ENCODE measurements at places on chromosomes 7 and 10. TPM values are rescaled to one million over a fixed set of nuclear protein-coding genes. Genes with fewer than 3 reads are reported as not detected.

DNA sequence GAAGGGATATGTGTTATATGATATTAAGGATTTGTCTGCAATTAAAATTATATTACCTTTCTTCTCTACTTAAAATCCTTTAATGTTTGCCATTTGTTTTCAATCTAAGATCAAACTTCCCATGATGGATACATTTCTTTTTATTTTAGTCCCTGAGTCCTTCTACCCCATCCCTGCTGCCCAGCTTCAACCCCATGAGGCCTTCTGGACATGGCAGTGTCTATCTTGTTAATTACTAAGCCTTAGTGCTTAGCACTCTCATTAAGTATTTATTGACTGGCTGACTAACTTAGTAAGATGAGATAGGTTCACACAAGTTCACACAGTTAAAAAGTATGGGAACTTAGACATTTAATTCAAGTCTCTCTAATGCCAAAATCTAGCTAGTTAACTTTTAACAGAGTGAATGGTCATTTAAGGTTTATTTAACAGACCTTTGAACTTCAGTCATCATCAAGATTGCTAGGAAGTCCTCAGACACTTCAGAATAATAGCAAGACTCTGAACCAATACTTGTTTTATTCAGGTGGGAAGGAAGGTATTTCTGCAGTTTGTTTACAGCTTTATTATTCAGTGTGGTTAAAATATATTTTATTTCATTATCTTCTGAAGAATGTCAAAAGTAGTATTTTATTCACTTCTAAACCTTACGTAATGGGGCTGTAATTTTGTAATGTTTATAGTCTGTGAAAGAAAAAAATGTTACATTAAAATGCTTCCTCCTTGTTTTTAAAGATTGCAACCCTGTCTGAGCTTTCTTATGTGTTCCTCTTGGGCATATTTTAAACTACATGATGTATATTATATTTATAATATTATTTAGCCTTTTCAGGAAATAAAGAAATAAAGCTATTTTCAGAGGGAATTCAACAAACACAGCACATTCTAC is 848.9 kb downstream of the REEP3 start:
- no peaks in the 10 kb centered on the region for H3K36me3 ChIP-seq
- no peaks in the 10 kb centered on the region for H3K4me1 ChIP-seq
- H3K27me3 ChIP-seq: no peaks in the 10 kb centered on the region
- no peak overlapping the region for H3K27ac ChIP-seq

FXYD4 gene
- 0.14 TPM for total RNA-seq

- no peak overlapping the region for H3K27ac ChIP-seq
- H3K36me3 ChIP-seq: no peaks in the 10 kb centered on the region
- no peaks in the 10 kb centered on the region for H3K4me1 ChIP-seq
These were observed 91.0 kb upstream of the FAM20C start for GRCh38 chr7:101146-102046.

DNA sequence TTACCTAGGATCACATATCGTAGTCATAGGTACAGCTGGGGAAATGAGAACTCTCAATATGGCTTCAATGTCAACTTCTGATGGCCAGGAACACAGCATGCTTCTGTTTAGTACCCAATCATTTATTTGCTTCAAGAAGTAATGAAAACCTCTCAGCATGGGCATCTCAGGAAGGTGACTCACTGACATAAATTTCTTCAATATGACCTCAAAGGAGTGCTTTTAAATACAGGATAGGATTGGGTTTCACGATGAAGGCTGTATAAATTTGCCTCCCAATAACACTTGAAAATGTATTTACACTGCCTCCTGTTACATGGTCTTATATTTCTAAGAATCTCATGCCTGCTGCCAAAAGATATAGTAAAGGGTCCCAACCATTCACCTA is 15.1 kb downstream of the ITGA8 start:
- H3K4me3 ChIP-seq: no peak overlapping the region
- no peaks in the 10 kb centered on the region for H3K36me3 ChIP-seq
- no peaks in the 10 kb centered on the region for H3K27me3 ChIP-seq
- no peaks in the 10 kb centered on the region for H3K4me1 ChIP-seq
- no peak for DNase-seq

OPN1SW gene
- not detected for total RNA-seq

- H3K27me3 ChIP-seq: no peaks in the 10 kb centered on the region
- no peak for DNase-seq
- H3K4me1 ChIP-seq: peaks cover 13% of the 10 kb centered on the region
- peaks cover 7% of the 10 kb centered on the region for H3K36me3 ChIP-seq
- H3K4me3 ChIP-seq: no peak overlapping the region
These were observed 3.8 kb downstream of the WDR91 start for GRCh38 chr7:135207406-135208101.

DNA sequence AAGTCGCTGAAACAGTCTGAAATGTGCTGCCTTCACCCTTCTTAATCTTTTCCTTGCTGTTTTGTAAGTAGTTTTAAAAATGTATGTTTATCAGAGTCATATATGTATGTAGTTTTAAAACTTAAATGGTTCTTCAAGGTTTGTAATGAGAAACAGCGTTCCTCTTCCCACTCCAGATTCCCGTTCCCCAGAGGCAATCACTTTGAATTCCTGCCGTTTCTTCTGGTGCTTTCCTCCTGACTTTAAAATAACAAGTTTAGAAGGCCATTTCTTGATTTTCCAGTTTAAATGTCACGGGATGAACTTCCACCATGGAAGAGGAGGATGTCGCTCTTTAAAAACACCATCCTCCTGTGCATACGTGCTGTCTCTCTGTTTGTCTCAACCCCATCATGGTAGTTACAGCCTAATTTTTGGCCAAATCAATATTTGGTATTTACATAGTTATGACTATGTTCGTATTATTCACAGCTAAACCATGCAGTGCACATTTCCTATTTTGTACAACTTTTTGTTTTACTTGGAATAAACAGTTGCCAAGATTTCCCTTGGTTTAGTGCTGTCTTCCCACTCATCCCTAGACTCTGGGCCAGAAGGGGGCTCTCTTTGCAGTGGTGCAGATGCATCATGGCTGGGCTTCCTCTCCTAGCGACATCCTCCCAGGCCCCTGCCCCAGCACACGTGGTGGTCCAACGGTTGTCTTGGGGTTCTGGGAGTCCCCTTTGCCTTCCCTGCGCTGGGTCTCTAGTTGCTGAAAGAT is 151.4 kb downstream of the PTPN20 start:
- DNase-seq: no peak
- H3K27me3 ChIP-seq: no peaks in the 10 kb centered on the region
- H3K27ac ChIP-seq: no peak overlapping the region
- peaks cover 2% of the 10 kb centered on the region for H3K4me1 ChIP-seq

C10orf67 gene
- 0.05 TPM for total RNA-seq

DNA sequence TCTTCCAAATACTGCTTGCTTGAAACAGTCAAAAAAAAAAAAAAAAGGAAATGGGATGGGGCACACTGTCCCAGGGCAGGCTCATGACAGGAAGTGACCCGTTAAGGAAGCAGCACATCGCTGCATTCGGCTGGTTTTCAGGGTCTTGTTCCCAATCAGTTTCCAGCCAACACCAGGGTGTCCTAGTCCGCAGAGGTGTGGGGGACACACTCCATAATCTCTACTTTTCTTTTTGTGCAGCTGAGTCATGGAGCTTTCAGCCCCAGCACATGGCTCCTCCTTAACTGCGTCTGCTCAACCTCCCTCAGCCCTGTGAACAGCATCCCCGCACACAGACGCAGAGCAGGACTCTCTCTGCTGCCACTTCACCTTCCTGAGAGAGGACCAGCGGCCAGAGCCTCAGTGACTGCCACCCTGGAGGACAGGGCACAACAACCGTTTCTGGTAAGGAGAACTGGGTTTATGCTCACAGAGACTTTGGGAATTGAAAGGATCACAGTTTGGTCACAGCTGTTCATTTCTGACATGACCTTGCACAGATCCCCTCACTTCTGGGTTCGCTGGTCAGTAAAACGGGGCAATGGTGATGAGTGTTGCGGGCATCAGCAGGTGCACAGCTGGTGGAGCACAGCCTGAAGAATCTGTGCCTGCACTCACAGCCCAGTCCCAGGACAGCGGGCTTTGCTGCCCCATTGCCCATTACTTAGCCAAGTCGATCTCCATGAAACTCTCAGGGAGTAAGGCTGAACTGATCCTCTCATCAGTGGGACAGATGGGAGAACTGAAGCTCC is at the start of gene GIMAP5:
TSS of gene GIMAP5 (plus strand) at position 154 of the 791 bp plus-strand sequence. CDS start 3,467 bp downstream, outside the sequence.
- peak; percentile 69 for DNase-seq
- H3K27ac ChIP-seq: no peak within 1 kb of the TSS
- peaks cover 44% of the 10 kb centered on the region for H3K4me1 ChIP-seq

KIF5B gene
- total RNA-seq: 70.4 TPM

DNA sequence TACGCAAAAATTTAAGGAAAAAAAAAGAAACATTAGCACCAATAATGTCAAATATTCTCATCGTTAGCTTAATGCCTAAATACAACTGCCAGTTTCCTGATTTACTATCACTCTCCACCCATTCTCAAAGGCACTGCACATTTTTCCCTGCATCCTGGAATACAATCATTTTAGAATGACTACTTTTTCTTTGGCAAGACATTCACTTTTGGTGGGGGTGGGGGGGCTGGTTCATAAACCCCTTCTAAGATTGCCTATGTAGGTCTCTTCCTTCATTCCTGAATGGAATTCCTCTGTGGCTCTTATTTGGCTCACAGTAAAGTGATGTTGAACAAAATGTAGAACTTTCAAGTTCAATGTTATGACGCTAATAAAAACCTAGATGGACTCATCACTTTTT is 74.3 kb downstream of the RNLS start:
- H3K27ac ChIP-seq: no peak overlapping the region
- no peaks in the 10 kb centered on the region for H3K36me3 ChIP-seq
- DNase-seq: no peak
- H3K27me3 ChIP-seq: no peaks in the 10 kb centered on the region
- no peaks in the 10 kb centered on the region for H3K4me1 ChIP-seq

CRTAC1 gene
- total RNA-seq: 0.05 TPM

GRCh38 chr7:137932881-137933269 is 69.0 kb downstream of the CREB3L2 start:
- no peak overlapping the region for H3K27ac ChIP-seq
- no peak overlapping the region for H3K4me3 ChIP-seq
- peaks cover 3% of the 10 kb centered on the region for H3K36me3 ChIP-seq

DNA sequence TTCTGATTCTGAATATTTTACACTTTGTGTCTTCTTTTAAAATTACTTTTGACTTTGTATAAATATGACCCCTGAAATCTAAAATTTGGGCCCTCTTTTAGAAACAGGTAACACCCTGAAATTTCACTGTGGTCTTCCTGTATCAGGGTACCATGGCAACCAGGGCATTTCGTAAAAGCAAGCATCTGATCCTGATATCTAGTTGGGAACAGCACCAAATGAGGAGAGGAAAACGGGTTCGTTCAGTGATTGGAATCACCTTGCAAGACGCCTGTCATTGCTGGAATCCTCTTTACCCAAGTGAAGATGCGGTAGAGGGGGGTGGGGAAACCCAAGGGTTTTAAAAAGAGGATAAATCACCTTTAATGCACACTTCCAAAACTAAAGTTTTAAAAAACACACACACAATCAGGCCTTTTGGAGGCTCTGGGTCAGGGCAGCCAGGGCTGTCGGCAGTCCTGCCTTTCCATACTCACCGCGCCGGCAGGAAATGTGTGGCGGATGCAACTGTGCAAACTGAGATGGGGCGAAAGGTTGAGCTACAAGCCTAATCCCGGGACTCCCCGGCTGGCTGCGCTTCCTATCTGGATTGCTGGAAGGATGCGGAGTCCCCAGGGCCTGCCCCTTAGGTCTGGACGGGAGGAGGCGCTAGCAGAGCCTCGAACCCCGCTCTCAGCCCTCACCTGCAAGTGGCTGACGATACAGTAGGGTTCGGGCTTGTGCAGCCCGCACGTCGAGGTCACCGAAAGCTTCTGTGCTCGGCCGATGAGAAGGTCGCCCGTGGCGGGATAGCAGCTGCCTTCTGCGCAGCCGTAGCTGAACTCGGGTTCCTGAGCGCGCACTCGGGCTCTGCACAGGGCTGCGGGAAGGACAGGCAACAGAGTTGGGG is 1.8 kb downstream of the LAMB1 start:
- H3K4me1 ChIP-seq: peaks cover 20% of the 10 kb centered on the region
- peak overlapping the region; percentile 12 for H3K27ac ChIP-seq
- peaks cover 69% of the 10 kb centered on the region for H3K27me3 ChIP-seq
- no peaks in the 10 kb centered on the region for H3K36me3 ChIP-seq

DNA sequence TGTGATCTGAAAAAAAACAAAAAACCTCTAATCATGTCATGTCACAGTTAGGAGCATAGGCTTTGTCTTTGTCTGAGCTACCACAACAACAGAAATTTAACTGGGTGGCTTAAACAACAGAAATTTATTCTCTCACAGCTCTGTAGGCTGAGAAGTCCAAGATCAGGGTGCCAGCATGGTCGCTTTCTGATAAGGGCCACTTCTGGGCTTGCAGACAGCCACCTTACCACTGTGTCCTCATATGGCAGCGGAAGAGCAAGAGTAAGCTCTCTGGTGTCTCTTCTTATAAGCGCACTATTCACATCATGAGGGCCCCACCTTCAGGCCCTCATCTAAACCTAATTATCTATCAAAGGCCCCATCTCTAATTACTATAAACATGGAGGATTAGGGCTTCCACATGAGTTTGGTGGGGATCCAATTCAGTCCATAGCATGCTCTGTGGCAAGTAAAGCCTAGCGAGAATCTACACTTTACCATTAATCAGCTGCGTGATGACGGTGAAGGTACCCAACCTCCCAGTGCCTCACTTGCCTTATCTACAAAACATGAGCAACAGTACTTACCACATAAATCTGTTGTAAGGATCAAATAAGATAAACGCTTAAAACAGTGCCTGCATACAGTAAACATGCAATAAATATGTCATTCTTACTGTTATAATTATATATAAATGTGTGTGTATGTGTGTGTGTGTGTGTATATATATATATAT is 17.3 kb downstream of the ZNF438 start:
- H3K4me3 ChIP-seq: no peak overlapping the region
- H3K27me3 ChIP-seq: no peaks in the 10 kb centered on the region
- no peaks in the 10 kb centered on the region for H3K36me3 ChIP-seq
- H3K27ac ChIP-seq: no peak overlapping the region

AKR1E2 gene
- total RNA-seq: 3.4 TPM

- H3K4me1 ChIP-seq: peaks cover 25% of the 10 kb centered on the region
- H3K36me3 ChIP-seq: no peaks in the 10 kb centered on the region
- no peaks in the 10 kb centered on the region for H3K27me3 ChIP-seq
- H3K4me3 ChIP-seq: no peak overlapping the region
These were observed 84.6 kb downstream of the ICA1 start for GRCh38 chr7:8177109-8177933.

DNA sequence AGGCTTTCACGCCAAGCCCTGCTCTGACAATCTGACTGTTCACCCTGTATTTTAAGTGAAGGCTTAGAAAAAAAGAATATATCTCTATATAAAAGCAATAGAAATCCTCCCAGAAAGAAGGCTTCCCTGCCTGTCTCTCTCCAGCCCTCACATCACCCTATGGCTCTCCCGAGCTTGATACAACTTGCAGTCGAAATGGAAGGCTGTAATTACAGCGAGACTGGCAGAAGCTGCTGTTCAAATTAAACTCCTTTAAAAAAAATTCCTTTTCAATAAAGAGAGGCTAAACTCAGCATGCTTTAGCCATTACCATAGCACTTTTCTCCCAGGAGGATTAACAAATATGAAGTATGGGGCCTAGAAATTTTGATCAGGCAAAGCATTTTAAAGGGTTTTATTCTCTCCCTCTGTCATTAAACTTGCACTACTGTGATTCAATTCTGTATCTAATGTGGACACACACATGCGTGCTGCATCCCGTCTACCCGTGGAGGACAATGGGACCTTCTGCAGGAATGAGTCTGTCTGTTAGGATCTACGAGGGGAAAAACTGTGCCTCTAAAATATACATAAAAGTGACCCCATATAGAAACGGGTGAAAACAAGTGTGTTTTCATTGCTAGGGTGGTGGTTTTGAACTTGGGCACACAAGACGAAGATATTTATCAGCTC is 223.8 kb downstream of the USP6NL start:
- H3K4me3 ChIP-seq: no peak overlapping the region
- no peaks in the 10 kb centered on the region for H3K27me3 ChIP-seq
- H3K27ac ChIP-seq: no peak overlapping the region
- H3K36me3 ChIP-seq: no peaks in the 10 kb centered on the region
